ENCODE measurements at places on chromosomes 13 and 19.

- no peak for DNase-seq
Measured at GRCh38 chr13:101473458-101473857, 21.0 kb downstream of the ITGBL1 start.

GRCh38 chr13:22776394-22777186 lies 404.2 kb upstream of the SGCG start:
- DNase-seq: no peak

GRCh38 chr13:22053053-22053452 lies 382.2 kb downstream of the FGF9 start:
- no peak for DNase-seq

GRCh38 chr19:14031719-14032480 lies at the start of gene IL27RA:
Gene IL27RA, plus strand, starts transcription at chr19:14031762. Its CDS starts 111 bp downstream, at chr19:14031873.
- peak; percentile 80 for DNase-seq

DNA sequence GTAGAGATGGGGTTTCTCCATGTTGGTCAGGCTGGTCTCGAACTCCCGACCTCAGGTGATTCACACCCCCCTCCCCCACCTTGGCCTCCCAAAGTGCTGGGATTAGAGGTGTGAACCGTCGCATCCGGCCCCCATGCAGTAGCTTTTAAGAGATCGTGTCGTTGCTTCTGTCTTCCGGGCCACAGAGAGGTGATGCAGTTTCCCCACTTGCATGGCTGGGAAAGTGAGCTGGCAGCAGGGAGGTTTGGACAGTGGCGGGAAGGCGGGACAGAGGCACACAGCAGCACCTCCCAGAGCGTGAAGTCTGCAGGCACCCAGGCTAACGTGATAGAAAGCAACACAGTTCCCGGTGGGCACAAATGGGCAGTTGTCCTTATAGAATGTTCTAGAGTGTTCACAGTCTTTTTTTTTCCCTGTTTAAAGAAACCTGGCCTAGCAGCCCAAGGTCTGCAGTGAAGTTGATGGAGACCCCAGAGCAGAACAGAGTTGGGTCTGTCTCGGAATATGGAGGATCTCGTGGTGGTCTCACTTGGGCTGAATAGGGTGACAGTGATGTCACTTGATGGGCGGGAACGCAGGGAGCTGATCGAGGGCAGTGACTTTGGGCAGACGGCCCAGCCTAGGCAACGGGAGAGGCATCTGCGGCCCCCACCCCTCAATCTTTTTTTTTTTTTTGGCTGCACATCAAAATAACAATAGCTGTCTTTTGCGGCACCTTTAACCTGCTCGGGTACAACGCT lies 4.9 kb downstream of the UHRF1 start:
- DNase-seq: no peak

- DNase-seq: no peak
Measured at GRCh38 chr13:26247608-26248007, 6.3 kb upstream of the CDK8 start.

GRCh38 chr13:51923983-51924539 lies 62.3 kb downstream of the CCDC70 start:
- DNase-seq: peak; percentile 46

DNA sequence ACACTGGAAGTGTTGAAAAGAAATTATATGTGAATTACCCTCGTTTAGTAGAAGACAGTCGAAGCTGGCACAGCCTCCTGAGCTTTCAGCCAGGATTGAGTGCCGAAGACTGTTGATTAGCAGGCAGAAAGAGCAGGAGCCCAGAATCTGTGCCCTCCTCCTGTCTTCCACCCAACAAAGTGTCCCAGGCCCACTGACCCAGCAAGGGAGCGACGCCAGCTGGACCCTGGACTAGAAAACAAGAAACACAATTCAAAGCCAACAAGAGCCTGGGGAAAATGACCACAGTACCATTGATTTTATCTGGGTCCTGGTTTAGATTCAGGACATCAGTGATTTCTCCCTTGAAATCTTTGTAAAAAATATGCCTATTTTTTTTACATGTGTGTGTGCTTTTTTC lies 120.7 kb downstream of the RXFP2 start:
- no peak for DNase-seq

- no peak for DNase-seq
Measured at GRCh38 chr13:45779901-45780300, 71.7 kb downstream of the SIAH3 start.

- no peak for DNase-seq
Measured at GRCh38 chr13:44273991-44274770, 99.4 kb upstream of the SERP2 start.

GRCh38 chr19:8395621-8396082 lies 5.5 kb downstream of the RAB11B start:
- no peak for DNase-seq

- peak; percentile 77 for DNase-seq
Measured at GRCh38 chr19:11137542-11138384, 17.8 kb downstream of the SPC24 start.

GRCh38 chr19:16335226-16335625 lies 10.6 kb downstream of the KLF2 start:
- DNase-seq: no peak

DNA sequence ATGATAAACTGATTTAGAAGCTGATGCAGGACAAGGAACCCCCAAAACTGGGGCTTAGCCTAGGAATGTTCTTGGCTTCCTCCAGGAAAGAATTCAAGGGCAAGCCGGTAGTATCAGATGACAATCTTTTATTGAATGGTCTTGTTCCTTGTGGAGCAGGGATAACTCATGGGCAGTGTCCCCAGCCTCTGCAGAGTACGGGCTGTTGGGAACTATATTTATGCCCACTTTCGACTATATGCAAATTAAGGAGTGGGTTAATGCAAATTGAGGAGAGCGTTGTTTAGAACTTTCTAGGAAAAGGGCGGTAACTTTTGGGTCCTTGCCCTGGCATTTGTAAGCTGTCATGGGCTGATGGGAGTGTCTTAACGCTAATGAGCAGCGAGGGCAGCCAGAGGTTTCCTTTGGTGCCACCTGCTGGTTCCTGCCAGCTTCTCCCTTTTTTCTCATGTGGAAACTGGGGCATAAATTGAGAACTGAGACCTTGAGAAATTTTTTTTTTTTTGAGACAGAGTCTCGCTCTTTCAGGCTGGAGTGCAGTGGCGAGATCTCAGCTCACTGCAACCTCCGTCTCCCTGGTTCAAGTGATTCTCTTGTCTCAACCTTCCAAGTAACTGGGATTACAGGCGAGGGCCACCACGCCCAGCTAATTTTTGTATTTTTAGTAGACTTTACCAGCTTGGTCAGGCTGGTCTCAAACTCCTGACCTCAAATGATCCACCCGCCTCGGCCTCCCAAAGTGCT lies 79.4 kb upstream of the ABCC4 start:
- DNase-seq: peak; percentile 78

DNA sequence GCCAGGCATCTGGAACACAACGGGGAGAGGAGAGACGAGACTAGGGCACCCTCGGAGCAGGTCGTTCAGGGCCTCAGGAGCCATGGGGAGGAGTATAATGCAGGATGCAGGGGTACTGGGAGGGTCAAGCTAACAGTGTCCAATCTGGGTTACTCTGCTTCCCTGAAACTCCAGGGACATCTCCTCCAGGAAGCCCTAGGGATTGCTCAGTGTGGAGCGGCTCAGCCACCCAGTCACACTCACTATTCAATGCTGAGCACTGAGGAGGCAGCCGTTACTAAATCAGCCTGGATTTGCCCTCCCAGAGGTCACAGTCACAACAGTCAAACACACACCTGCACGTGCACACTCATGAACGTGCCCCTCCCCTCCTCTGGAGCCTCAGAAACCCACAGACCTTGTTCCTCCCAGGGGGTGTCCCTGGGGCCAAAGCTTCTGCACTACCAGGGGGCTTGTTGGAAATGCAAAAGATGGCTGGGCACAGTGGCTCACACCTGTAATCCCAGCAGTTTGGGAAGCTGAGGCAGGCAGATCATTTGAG lies 6.9 kb upstream of the FOSB start:
- DNase-seq: no peak

DNA sequence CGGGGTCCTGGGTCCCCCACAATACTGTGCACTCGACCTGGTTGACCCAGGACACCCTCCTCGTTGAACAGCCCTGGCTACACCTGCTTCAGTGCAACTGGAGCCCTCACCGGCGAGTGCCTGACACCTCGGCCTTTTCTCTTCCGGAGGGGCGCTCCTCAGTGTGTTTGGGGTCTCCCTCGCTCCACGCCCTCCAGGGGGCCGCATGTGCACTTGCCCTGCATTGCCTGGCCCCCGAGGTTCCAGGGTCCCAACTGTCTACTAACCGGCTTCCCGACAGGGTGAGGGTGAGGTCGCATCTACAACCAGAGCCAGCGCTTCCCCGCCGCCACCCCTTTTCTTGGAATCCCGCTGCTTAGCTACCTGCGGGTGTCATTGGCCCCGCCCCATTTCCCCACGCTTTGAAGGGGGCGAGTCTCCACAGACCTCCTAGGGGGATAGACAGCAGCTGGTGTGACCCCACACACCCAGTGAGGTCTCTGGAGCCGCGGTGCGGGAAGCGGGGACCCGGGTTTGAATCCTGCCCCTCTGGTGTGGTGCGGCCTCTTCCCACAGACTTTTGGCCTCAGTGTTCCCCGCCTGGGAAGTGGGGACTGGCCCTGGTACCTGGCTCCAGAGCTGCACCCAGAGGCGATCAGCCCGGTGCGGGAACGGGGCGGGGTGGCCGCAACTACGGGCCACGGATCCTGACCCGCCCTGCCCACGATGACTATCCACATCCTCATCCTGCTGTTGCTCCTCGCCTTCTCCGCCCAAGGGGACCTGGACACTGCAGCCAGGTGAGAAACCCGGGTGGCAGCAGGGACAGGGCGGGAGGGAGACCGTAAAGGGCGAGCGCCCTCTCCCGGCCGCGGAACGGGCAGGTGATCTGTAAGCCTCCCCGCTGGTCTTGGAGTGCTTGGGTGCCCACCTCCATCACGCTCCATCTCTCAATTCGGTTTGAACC lies at the start of gene ADM5:
ADM5 (plus strand) TSS at position 462 of the 946 bp plus-strand sequence; CDS start at position 706, 244 bp downstream.
- DNase-seq: peak; percentile 76

DNA sequence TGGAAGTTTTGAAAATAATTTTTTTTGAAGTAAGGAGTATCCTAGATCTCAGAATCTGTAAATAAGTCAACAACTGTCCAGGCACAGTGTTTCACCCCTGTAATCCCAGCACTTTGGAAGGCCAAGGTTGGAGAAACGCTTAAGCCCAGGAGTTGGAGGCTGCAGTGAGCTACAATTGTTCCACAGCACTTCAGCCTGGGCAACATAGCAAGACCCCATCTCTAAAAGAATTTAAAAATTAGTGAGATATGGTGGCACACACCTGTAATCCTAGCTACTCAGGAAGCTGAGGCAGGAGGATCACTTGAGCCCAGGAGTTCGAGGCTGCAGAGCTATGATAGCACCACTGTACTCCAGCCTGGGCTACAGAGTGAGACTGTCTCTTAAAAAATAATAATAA lies 87.2 kb upstream of the ZNF507 start:
- DNase-seq: no peak

- DNase-seq: no peak
Measured at GRCh38 chr13:98930151-98930591, 47.7 kb downstream of the DOCK9 start.

DNA sequence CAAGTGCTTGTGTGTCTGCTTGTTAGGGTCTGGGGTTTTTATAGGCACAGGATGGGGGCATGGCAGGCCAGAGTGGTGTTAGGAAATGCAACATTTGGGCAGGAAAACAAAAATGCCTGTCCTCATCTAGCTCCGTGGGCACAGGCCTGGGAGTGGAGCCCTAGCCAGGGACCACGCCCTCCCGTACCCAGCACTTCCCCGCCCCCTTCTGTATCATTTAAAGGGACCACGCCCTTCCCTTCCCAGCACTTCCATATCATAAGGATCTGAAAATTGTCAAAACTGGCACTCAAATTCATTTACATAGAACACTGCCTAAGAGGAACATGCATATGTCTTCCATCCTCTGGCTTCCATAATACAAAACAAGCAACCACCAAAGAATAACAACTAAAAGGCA lies 185.8 kb downstream of the B3GLCT start:
- DNase-seq: no peak

DNA sequence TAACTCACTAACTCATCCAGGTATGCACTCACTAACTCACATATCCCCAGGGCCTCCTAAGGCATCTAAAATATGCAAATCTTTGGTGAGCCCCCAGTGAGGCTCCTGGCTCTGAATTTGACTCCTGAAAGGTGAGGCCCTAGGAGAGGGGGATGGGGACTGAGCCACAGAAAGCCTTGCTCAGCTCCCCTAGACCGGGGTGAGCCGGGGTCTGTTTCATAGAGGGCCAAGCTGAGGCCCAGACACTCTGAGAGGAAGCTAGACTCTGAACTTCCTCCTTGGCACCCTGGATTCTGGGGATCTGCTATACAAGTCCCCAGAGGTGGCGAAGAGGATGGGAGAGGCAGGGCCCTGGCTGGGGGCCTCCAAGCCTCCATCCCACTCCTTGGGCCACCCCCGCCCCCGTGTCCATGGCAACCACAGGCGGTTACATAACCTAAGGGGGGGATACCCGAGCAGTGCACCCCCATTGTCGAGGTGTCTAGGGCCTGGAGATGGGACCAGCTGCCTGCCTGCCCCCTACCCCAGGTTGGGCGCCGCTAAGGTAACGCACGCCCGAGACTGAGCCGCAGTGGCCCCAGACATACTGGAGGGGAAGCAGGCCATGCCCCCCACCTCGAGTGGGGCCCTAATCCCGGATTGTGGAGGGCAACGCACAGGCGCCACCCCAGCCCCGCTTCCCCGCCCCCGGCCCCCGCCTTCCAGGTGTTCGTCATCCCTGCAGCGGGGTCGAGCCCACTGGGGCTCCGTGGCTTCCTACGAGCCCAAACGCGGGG lies 646 bp downstream of the ABHD8 start:
- peak; percentile 40 for DNase-seq

GRCh38 chr13:82358284-82358683 lies 1524.0 kb downstream of the SLITRK1 start:
- DNase-seq: no peak

- no peak for DNase-seq
Measured at GRCh38 chr19:35710784-35711723, 6.7 kb downstream of the ZBTB32 start.

DNA sequence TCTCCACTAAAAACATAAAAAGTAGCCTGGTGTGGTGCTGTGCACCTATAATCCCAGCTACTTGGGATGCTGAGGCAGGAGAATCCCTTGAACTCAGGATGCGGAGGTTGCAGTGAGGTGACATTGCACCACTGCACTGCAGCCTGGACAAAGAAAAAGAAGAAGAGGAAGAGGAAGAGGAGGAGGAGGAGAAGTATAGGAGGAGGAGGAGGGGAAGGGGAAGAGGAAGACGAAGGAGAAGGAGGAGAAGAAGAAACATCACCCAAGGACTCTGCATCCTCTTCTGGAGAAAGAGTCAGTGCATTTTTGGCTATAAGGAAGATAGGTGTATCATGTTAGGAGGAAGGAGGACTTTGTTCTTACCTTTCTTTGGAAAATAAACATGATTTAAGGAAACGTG lies 13.0 kb upstream of the FPR3 start:
- no peak for DNase-seq

Measured in WTC11 (cell line).